ENCODE measurements at places on chromosomes 6 and 20. TPM values are rescaled to one million over a fixed set of nuclear protein-coding genes. Genes with fewer than 3 reads are reported as not detected.

DNA sequence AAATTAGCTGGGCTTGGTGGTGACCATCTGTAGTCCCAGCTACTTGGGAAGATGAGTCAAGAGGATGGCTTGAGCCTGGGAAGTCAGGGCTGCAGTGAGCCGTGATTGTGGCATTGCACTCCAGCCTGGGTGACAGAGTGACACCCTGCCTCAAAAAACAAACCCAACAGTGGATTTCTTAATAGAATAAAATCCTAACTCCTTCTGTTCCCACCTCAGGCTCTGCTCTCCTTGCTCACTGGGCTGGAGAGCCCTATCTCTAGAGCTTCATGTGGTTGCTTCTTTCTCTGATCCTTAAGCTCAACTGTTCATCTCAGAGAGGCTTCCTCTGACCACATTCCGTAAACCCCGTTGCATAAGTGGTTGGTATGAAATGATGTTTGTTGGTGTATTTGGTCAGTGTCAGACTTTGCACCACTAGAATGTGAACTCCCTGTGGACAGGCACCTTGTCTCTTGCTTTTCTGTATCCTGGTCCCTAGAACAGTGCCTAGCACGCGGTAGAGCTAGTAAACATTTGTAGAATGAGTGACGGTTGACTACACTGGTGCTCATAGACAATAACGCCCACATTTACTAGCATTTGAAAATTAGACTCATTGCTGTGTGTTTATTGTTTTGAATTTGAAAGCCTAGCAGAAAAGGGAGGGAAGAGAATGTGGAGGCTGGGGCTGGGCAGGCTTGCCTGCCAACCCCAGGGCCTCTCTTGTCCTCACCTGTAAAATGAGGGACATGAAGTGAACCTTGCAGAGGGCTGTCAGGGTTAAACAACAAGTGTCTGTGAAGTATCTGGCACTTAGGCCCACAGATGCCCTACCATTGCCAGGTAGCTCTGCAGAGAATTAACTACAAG is 4.2 kb downstream of the MAPRE1 start:
- peak; percentile 12 for DNase-seq

- DNase-seq: no peak
Observed at GRCh38 chr6:52422156-52422555, 2.0 kb downstream of the EFHC1 start.

BTN3A1 gene
- total RNA-seq: 36.5 TPM

GABRR1 gene
- total RNA-seq: not detected

DNA sequence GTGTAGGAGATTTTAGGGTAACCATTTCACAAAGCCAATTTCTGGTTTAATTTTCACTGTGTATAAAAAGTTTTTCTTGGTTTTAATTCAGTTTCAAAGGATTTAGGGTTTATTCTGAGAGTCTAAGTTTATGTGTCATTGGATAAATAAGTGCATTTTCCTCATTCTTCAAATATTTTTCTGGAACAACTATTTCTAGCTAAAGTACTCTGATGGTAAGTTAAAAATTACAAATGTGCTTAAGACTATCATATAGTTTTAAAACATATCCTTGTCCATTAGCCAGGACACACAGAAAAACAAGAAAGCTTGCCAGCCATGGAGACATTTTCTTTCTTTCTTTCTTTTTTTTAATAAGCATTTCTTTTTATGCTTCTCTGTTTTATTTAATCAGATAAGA is 333.0 kb downstream of the RFPL4B start:
- no peak for DNase-seq

- DNase-seq: no peak
Observed at GRCh38 chr20:8974009-8974708, 94.7 kb upstream of the PLCB4 start.

- DNase-seq: no peak
Observed at GRCh38 chr20:38730167-38730988, 6.1 kb downstream of the SLC32A1 start.

DNA sequence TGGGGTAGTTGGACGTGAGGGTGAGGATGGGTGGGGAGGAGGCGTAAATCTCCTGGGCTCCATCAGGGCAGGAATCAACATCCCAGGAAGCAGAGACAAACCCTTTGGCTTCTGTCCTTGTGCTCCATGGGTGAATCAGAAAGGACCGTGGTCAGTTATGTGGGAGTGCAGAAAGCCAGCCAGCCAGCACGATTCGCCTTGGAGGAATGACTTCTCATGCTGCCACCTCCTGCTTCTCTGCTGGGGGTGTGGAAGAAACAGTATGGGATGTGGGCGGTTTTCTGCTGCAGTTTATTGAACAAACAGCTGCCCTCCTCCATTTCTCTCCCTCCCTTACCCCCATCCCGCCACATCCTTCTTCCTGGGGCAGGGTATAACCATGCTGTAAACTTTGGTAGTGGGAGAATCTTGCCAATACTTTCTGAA is 214.5 kb downstream of the SOX4 start:
- DNase-seq: peak; percentile 87

ESF1 gene
- 13.2 TPM for total RNA-seq

GRCh38 chr6:84681693-84682326 is 82.6 kb downstream of the TBX18 start:
- no peak for DNase-seq

- no peak for DNase-seq
Observed at GRCh38 chr6:154953644-154954043, 41.5 kb upstream of the TIAM2 start.

ENPP3 gene
- total RNA-seq: 0.26 TPM

GRCh38 chr6:157144859-157145568 is 178.3 kb downstream of the TMEM242 start:
- no peak for DNase-seq

GRCh38 chr6:158847012-158847529 is 27.9 kb upstream of the EZR start:
- peak; percentile 69 for DNase-seq

MAPK13 gene
- 7.6 TPM for total RNA-seq

GRCh38 chr20:59242714-59243626 is 57.4 kb upstream of the EDN3 start:
- no peak for DNase-seq

- no peak for DNase-seq
Observed at GRCh38 chr6:162118706-162119105, 608.9 kb downstream of the PRKN start.

- DNase-seq: no peak
Observed at GRCh38 chr6:7338031-7338430, 25.0 kb upstream of the SSR1 start.

All from fibroblast of lung (primary cell).